ENCODE measurements at places on chromosomes 6 and 20.

GRCh38 chr6:131356161-131356560, 216.9 kb upstream of the ARG1 start:
- DNase-seq: no peak

DNA sequence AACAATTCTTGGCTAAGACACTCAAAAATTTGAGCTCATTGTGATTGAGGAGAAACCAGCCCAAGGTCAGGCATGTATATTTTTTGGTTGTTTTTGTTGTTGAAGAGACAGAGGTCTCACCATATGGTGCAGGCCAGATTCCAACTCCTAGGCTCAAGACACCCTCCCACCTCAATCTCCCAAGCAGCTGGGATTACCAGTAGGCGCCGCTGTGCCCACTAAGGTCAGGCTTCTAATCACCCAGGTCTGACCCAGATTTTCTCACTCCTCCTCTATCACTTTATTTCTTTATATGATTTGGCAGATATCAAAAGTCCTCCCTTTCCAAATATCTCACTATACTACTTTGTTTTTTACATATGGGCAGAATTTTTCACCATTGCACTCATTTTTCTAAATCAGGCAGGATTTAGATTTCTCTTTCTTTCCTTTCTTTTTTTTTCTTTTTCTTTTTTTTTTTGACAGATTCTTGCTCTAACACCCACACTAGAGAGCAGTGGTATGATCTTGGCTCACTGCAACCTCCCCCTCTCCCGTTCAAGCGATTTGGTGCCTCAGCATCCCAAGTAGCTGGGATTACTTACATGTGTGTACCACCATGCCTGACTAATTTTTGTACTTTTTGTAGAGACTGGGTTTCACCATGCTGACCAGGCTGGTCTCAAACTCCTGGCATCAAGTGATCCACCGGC, 1.7 kb upstream of the C6orf141 start:
- DNase-seq: no peak

GRCh38 chr20:56798634-56799033, 169.5 kb downstream of the TFAP2C start:
- DNase-seq: no peak

GRCh38 chr20:328975-329695, 3.8 kb downstream of the SOX12 start:
- no peak for DNase-seq

GRCh38 chr6:40706178-40706577, 119.0 kb upstream of the LRFN2 start:
- no peak for DNase-seq

GRCh38 chr6:21615504-21615903, 22.0 kb downstream of the SOX4 start:
- no peak for DNase-seq

DNA sequence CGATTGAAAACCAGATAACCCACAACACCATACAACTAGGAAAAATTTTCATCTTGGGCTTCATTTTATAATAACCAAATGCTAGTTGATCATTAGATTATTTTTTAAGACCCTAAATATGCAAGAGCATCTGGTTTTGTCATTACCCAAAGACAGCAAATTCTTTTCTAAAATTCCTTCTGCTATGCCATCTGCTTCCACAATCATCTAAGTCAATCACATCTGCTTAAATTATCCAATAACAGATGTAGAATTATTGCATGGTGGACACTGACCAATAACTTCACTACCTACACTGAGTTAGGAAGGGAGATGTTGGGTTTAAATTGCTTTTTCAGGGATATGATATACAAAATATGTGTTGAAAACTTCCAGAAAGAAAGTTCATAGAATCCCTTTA, 41.9 kb downstream of the PKHD1 start:
- no peak for DNase-seq

GRCh38 chr6:133969921-133970295, 16.9 kb downstream of the TBPL1 start:
- DNase-seq: no peak

DNA sequence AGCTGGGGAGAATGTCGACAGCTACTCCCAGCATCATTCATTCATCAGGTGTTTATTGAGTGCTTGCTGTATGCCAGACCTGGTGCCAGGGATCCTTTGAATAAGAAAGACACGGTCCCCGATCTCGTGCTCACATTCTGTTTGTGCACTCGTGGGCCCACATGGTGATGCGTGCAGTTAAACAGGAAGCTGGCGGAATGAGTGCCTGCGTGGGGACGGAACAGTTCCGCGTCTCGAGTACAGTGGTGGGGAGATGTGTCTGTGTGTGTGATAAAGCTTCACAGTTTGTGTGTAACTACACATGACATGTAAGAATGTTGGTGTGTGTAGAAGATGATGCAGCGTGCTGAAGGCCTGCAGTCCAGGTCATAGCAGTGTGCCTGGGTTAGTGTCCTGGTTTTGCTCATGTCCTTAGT, 6.5 kb downstream of the RBM38 start:
- DNase-seq: peak; percentile 23

- no peak for DNase-seq
Measured at GRCh38 chr20:62605236-62605943, 36.9 kb upstream of the SLCO4A1 start.

GRCh38 chr6:20653085-20653479, 118.8 kb downstream of the CDKAL1 start:
- no peak for DNase-seq

- no peak for DNase-seq
Measured at GRCh38 chr6:2697291-2697690, 53.4 kb downstream of the MYLK4 start.

DNA sequence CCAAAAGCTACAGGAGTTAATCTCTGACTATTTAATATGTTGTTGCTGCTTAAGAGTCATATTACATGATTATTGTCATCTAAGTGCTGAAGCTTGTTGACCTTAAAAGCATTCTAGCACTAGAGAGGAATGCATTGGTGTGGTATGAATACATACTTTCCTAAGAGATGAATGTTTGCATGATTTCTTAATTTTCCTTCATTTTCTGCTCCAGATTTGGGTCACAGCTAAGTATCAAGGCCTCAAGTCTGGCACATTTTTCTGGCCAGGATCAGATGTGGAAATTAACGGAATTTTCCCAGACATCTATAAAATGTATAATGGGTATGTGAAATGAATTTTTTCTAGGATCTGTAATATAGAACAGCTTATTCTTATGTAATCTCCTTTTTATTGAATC, 53.6 kb downstream of the ENPP1 start:
- no peak for DNase-seq

DNA sequence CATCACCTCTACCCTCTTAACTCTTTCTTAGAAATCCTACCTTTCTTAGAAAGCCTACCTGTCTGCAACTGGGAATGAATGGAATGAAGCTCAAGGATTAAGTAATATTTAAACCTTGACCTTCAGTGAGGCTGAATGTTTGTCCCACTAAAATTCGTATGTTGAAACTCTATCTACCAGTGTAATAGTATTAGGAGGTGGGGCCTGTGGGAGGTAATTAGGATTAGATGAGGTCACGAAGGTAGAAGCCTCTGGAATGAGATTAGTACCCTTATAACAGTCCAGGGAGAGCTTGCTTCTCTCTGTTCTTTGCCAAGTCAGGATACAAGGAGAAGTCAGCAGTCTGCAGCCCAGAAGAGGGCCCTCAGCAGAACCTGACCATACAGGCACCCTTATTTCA, 158.0 kb downstream of the TENT5A start:
- DNase-seq: no peak

GRCh38 chr6:22067122-22067521, 229.7 kb downstream of the PRL start:
- DNase-seq: no peak

GRCh38 chr6:169273511-169273910, 19.9 kb upstream of the THBS2 start:
- DNase-seq: no peak

DNA sequence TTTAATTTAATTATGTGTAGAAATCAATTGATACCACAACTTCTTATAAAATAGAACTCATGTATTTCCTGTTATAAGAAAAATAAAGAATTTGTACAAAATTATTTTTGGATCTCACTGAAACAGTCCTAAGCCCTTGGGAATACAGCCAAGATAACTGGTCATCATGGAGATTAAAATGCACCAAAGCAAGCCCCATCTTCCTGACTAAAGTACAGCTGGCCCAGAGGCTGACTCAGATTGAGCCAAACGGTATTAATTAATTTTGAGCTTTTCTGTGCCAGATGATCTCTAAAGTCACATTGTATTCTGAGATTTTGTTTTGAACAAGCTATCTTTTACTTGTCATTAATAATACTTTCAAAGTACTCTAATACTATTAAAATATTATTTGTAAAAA, 978.5 kb downstream of the TBC1D32 start:
- no peak for DNase-seq

DNA sequence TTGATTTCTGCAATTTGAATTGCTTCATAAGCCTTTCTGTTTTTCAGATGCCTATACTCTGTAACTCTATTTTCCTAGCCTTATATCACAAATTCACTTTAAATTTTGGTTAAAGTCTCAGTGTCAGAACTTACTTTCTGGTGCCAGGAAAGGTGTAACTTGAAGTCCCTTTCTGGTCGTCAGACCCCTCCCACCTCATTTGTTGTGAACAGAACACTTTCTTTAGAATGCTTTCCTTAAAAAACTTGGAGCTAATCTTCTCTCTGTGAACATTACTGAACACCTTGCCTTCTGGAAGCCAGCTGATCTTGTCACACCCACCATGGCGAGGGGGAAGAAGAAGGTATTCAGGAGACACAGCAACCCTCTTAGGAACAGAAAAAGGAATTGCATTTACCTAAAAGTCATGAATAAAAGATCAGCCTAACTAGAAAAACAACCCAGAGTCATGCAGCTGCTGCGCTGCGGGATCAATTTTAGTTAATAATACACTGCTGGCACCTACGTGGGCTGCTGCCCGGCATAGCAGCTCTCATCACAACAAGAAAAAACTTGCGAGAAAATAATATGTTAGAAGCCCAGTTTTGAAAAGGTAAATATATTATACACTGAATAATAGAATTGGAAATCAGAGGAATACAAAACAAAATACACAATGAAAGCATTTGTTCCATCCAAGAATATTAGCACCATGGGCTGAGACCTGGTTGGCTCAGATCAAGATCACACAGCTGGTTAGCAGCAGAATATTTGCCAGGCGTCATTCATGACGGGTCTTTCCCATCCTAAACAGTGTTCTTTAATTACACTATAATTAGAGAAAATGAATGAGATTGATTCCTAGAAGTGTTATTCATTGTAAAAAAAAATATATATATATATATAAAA, 5.8 kb upstream of the FAM217A start:
- DNase-seq: no peak

- no peak for DNase-seq
Measured at GRCh38 chr6:25369433-25370177, 90.4 kb downstream of the CARMIL1 start.

Data from activated CD4-positive, alpha-beta T cell treated with anti-CD3 and anti-CD28 coated beads for 24 hours (primary cell).